ENCODE measurements at places on chromosomes 6 and 20.

DNA sequence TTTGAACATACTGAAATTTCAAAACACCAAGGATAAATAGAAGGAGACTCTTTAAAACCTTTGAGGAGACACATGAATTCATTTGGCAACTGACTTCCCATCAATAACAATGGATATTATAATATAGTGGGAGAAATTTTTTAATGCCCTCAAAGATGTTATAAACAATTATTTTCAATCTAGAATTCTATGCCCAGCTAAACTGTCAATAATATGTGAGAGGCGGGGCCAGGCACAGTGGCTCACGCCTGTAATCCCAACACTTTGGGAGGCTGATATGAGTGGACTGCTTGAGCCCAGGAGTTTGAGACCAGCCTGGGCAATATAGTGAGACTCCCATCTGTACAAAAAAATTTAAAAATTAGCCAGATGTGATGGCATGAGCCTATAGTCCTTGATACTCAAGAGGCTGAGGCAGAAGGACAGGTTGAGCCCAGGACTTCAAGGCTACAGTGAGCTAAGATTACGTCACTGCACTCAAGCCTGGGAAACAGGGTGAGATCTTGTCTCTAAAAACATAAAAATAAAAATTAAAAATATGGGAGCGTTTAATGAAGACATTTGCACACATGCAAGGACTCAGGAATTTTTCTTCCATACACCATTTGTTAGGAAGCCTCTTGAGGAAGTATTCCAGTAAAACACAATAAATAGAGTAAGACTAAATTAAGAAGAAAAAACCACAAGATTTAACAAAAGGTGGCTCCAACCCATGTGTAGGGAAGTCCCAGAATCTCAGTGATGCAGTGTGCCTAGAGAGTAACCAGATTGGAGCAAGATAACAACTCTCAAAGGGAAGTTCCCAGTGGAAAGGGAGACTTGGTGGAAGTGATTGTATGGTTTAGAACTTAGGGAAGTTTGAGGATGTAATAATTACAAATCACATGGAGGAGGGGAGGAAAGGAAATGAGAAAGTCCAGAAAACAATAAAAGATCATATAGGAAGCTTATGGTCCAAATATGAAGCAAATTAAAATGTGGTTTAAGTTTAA, 26.3 kb upstream of the ETV7 start:
- no peak for DNase-seq

GRCh38 chr20:43831481-43832065, 83.1 kb upstream of the TOX2 start:
- no peak for DNase-seq

GRCh38 chr6:119463081-119463626, 113.6 kb upstream of the MAN1A1 start:
- no peak for DNase-seq

DNA sequence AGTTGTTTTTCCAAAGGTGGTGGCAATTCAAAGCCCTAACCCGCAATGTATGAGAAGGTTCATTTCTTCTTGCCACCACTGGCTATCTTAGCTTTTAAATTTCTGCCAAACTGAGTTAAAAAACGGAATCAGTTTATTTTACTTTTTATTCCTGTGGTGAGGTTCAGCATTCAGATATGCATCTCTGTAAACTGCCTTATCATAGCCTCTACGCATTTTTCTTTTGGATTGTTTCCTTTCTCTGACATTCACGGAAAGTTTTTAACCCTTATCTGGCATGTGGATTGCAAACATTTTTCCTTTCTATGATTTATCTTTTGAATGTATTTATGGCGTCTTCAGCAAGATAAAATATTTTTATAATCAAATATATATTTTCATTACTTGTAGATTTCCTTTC, 37.7 kb downstream of the AK9 start:
- DNase-seq: no peak

DNA sequence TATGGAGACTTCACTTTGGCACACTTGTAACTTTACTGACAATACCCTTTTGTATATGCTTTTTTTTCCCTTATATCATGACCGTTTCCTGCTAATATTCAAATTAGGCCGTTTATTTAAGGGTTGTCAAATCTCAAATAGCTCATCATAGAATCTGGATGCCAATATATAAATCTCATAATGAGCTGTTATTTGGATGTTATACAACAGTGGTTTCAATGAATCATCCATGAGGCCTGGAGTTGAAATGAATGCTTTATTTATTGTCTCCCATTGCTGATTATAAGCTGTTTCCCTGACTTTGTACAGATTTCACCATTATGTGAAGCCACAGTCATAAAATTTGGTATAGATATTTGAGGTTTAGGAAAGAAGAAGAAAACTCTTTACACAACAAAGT, 256.1 kb downstream of the PLCB1 start:
- DNase-seq: no peak

DNA sequence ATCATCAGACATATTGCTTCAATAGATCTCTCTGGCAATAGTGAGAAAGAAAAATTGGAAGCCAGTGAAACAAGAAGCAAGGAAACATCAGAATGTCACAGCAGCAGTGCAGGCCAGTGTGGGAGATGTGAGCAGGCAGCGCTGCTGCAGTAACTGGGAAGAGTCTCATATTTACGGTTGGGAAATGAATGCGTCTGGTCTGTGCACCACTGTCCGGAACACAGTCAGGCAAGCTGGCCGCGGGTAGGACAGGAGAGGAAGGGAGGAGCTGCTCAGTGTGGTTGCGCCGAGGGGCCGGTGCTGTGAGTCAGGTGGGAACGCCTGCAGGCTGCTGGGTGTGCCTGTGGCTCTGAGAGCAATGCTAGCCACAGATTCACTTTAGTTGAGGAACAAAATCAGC, 6.4 kb upstream of the PSMG4 start:
- peak; percentile 30 for DNase-seq
